NCI-H345 (cell line): ENCODE measurements at places on chromosomes 6 and 20.

- DNase-seq, result peak; percentile 34
Observed at GRCh38 chr6:27375613-27376079, 12.9 kb upstream of the ZNF391 start.

DNA sequence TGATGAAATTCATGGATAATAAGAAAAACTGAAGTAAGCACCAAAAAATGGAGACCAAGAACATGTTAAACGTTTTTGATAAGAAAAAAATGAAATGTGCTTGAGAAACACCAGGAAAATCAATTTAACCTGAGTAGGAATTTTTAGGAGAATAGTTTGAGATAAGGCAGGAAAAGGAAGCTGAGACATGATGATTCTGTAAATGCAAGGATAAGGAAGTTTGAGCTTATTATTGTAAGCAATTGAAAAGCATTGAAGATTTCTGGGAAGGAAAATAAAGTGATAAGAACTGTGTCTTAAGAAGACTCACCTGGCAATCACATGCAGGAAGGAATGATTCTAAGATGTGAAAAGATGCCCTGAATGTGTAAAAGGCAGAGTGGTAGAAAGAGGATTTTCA is 66.6 kb downstream of the ALDH8A1 start:
- DNase-seq, result no peak

DNA sequence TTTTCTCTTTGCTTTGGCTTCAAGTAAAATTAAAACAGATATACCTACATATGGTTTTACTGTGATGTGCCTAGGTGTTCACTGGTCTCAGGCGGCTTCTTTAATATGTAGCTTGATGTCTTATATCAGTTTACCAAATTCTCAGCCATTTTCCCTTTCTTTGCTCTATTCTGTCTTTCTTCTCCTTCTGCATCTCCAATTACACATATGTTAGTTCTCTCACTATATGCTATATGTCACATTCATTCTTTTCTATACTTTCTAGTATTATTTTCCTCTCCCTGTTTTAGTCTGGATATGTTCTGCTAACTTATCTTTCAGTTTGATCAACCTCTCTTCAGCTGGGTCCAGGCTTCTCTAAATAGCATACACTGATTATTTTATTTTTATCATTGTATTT is 14.4 kb upstream of the WFDC8 start:
- no peak for DNase-seq

DNA sequence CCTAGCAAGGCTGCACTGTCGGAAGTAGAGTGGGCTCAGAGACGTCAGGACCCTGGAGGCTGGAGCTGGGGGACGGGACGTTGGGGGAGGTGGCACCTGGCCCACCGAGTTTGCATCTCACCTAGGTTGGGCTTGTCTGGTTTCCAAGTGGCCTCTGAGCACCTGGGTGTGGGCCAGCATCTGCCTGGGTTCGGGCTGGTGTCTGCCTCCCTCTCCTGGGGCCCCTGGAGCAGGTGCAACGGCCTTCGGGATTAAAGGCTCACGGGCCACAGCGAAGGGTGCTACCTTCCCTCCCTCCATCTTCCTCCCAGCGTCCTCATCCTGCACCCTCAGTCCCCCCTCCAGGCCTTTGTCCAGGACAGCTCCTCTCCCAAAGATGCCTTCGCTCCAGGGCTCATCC is 6.0 kb downstream of the HRH3 start:
- peak; percentile 63 for DNase-seq

DNA sequence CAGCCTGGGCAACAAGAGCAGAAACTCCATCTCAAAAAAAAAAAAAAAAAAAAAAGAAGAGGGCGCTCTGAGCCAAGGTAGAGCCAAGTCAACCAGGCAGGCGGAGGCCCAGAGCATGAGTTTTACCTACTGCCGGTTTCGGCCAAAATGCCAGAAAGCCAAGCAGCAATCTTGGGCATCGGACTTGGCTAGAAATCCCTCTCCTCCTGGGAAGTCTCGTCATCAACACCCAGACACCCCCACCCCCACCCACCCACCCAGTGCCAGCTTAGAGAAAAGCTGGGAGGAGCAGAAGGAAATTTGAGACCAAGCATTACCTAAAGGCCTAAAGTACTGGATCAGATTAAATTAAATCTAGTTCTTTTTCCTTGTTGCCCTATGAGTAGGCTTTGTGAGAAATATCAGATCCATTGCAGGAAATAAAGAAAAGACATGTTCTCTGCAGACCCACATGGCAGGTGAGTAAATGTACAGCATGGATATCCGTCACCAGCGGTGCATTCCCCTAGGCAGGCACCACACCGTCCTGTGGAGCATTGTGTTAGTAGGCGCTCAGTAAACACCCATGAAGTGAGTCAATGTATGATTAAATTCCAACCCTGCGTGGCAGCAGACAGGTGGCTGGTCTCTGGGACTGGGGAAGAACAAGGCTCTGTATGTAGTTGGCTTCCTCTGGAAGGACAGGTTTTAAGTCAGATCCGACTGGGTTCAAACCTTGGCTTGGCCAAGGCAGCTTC is 21.0 kb downstream of the RIPOR3 start:
- DNase-seq, result peak; percentile 36

GRCh38 chr20:37522260-37523011 is 1.4 kb downstream of the NNAT start:
- DNase-seq, result peak; percentile 88

GRCh38 chr20:59823491-59824259 is 109.8 kb downstream of the SYCP2 start:
- DNase-seq, result no peak

DNA sequence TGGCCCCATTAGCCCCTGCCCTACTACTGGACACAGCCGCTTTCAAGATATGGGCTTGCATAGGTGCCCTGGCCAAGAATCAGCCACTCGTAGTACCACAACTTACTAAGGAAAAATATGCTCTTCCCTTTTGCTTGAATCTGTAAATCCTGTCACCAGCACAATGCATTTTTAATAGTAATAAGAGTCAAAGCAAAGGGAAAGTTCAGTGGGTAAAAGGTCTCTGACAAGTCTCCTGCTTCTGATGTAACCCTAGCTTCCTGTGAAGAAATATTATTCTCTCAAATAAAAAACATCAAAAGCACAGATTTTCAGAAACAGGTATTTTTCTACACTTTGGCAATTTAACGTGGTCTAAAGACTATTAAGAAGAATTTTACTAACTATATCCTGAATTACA is 373.8 kb downstream of the GJA1 start:
- DNase-seq, result no peak

- DNase-seq, result no peak
Observed at GRCh38 chr20:63150911-63151531, 64.9 kb downstream of the YTHDF1 start.

GRCh38 chr20:4047614-4048013 is 32.3 kb upstream of the RNF24 start:
- DNase-seq, result no peak

- DNase-seq, result no peak
Observed at GRCh38 chr20:24190905-24191304, 202.3 kb upstream of the GGTLC1 start.

DNA sequence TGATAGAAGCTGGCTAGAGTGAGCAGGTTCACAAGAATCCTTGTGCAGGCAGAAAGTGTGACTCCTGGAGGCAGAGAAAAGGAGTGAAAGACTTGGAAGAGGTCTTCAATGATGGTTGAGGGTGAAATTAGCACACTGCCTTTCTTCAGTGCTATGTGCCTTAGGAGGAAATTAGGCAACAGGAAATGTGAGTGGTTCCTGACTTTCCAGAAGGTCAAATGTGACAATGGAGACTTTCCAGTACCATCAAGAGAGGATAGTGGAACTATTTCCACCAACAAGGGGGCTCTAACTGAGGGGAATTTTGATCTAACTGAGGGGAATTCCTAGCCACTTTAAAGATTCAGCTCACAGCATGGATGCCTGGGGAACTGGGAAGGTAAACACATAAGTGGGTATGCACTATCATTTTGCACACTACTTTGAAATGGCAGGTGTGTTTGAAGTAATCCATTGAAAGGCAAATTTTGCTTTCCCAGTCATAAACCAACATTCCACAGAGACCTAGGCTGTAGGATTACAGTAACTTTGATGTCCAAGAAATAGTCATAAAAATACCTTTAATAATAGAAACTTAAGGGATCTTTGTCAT is 90.0 kb downstream of the PERP start:
- peak; percentile 28 for DNase-seq

DNA sequence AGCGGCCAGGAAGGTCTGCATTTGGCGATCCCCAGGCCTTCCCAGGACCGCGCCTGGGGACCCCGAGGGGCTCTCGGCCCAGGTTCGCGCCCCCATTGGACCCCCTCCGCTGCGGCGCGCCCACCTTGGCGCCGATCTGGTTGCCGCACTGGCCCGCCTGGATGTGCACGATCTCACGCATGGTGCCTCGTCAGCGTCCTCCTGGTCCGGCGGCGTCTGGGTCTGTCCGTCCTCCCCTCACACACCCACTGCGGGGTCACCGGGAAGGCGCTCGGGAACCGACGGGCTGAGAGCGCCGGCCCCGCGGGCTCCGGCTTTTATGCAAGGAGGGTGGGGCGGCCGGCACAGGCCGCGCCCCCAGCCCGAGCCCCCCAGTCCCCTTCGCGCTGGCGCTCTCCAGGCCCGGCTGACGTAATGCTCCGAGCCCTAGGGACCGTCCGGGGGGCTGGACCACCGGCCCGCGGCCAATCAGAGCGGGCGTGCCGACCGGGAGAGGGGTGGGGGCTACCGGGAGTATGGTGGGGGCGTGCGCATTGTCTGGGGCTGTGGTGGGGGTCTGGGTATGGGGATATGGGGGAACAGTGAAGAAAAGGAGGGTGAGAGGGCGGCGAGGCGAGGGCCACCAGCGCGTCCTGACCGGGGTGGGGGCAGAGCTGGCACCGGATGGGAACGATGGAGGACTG is at the start of gene TUBB2B:
TSS of gene TUBB2B (minus strand) at position 291 of the 683 bp plus-strand sequence. CDS start at position 181, 110 bp downstream.
- peak; percentile 80 for DNase-seq

DNA sequence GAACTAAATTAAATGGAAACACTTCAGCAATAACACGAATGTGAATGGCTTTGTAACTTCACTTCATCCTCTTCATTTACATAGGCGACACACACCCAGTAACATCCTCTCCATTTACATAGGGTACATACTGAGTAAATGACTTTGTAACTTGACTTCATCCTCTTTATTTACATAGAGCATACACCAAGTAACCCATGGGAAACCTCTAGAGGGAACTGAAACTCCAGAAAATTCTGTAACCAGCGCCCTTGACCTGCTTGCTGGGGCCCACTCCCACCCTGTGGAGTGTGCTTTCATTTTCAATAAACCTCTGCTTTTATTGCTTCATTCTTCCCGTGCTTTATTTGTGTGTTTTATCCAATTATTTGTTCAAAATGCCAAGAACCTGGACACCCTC is 81.6 kb upstream of the OPRM1 start:
- no peak for DNase-seq

DNA sequence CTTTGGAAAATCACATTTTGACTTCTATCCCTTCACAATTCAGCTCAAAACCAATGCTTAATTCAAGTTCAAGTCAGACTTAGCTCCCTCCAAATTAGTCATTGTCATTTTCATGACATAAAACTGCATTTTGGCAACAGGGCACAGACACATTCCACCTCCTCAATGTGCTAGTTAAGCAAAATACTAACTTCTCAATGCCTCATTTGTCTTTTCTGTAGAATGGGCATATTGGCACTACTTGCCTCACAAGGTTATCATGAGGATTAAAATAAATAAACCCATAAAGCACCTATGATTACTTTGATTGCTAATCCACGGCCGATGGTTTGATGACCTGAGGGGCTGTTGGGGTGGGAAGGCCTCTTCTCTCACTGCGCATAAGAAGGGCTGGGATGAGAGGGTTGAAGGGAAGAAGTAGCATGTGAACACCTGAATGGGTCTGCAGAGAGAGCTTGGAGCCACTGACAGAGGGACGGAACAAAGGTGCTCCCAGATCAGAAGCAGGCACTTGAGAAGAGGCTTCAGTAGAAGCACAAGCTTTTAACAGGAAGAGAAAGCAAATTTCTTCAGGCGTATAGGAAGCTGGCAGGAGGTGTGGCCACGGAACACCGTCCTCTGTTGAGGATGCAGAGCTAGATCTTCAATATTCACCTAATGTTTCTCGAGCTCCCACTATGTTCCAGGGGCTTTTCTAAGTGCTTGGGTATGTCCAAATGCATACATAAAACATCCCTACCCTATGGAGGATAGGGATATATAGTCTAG is 11.7 kb upstream of the TBC1D7 start:
- no peak for DNase-seq

GRCh38 chr20:40896814-40897700 is 131.6 kb upstream of the TOP1 start:
- DNase-seq, result peak; percentile 19

- DNase-seq, result no peak
Observed at GRCh38 chr20:23096097-23096496, 10.0 kb upstream of the CD93 start.

DNA sequence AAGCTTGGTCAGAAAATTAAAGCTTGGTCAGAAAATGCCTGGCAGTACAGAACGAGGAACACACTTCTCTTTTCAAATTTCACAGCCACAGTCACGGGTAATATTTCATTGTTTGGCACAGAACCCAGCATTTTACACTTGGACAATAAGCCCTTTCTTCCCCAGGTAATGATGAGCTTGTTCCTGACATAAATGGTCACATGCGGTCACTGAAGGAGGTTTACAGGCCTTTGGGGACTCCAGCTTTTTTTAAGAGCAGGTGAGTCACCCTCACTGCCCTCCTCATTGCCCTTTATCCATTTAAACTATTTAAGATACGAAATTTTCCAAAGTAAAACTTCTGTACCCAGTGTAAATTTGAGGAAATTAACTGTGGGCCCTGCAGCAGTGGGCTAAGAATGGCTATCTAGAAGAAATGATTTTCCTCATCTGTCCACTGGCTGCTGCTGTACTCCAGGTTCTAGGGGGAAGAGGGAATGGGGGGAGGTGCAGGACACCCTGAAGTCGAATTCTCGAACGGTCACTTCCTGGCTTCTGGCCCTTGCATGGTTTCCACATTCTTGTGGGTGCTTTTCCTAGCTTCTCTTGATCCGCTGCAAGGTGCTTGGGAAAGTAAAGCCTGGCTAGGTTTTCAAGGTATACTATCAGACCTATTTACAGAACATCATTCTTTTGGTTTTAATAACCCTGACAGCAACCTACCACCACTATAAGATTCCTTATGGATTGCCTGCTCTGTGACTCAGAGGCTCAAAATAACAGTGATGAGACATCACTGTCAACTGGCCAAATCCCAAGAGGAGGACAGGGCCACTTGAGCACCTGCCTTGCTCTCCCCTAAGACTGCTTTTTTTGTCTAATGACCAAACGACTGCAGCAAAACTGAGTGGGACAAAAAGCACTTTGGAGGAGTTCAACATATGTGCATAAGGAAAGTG is 75.8 kb downstream of the PREP start:
- peak; percentile 12 for DNase-seq
